Activated naive CD8-positive, alpha-beta T cell treated with anti-CD3 and anti-CD28 coated beads for 36 hours (primary cell): ENCODE measurements at places on chromosomes 6 and 20. TPM values are rescaled to one million over a fixed set of nuclear protein-coding genes. Genes with fewer than 3 reads are reported as not detected.

- DNase-seq, result no peak
Observed at GRCh38 chr20:35404614-35405259, 7.0 kb downstream of the UQCC1 start.

The LAMA4 gene
- total RNA-seq, result not detected

DNA sequence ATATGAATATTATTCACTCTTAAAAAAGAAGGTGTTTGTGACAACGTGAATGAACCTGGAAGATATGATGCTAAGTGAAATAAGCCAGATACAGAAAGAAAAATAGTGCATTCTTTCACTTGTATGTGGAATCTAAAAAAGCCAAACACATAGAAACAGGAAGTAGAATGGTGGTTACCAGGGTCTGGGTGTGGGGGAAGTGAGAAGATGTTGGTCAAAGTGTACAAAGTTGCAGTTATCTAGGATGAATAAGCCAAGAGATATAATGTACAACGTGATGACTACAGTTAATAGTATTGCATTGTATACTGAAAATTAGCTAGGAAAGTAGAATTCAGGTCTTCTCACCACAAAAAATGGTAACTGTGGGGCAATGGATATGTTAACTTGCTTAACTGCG is 151.1 kb upstream of the HCRTR2 start:
- DNase-seq, result no peak

DNA sequence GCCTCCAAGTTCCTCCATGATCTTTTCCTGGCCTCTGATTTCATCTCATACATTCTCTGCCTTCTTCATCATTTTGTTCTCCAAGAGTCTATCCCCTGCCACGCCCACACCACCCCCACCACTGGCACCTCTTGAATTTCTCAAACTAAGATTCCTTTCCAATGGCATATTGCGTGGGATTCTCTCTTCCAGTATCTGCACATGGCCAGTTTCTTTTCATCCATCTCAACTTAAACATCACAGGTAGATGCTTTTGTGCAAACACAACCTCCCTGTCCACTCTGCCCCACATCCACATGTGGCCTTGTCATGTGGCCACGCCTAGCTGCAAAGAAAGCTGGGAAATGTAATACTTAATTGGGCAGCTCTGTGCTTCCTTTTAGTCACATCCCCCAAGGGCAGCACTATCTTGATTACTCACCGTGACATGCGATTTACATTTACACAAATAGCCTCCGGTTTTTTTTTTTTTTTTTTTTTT is 33.4 kb upstream of the ZMYND8 start:
- no peak for DNase-seq

DNA sequence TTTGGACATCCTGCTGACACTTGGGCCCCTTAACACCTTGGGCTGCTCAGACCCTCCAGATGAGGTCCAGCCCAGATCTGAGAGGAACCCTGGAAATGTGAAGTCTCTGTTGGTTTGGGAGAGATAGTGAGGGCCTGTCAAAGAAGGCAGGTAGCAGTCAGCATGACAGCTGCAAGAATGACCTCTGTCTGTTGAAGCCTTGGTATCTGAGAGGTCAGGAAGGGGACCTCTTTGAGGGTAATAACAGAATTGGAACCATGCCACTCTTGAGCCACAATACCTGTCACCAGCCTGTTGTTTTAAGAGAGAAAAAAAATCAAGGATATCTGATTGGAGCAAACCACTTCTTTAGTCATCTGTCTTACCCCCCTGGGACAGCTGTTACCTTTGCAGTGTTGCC is 4.2 kb downstream of the SYS1 start:
- DNase-seq, result no peak

DNA sequence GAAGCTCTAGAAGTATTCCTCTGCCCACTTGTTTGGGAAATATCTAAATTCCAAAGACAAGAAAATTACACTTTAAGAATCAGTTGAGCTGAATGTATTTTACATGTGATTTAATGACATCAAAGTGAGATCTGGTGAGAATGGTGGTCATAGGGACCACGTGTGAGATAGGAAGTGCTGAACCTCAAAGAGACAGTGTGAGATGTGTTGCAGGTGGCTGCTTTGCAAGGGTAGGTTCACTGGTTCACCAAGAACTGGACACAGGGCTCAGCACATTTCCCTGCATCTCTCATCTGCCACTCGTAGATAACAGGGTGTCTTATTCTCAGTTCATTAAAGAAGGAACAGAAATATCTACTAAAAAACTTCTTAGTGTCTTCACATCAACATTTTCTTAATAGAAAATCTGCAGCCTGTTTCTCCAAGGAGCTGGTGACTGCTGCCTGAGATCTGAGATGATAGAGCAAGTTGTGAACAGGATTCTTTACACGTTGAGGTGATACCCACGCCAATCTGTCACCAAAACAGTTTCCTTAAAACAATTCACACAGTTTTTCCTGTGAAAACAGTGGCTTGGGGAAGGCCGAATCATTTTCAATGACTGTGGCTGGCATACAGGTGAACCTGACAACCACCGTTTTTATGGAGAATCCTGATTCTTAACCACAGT is 7.2 kb downstream of the CCR6 start:
- no peak for DNase-seq

- peak; percentile 78 for DNase-seq
Observed at GRCh38 chr20:49484180-49485140, 2.0 kb upstream of the KCNB1 start.

DNA sequence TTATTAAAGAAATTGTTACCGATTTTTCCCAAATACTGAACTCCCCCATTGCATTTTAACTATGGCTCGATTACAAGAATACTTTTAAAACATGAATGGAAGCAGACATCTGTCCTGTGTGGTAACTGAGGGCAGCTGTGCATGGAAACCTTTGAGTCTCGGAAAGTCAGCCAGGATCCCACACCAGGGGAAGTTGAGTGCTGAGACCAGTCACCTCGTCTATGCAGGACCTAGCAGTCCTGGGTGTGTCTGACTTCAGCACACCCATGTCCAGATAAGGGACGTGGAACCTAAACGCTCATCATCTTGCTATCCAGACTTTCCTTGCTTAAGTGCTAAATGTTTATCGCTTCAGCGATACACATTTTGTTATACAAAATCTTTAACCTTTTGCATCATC is 6.1 kb downstream of the RIN2 start:
- no peak for DNase-seq

GRCh38 chr6:21075986-21076385 is 517.6 kb upstream of the SOX4 start:
- no peak for DNase-seq

The GABBR1 gene
- 7.2 TPM for total RNA-seq

GRCh38 chr6:129195643-129196042 is 312.7 kb downstream of the LAMA2 start:
- DNase-seq, result no peak

GRCh38 chr6:129641344-129641743 is 68.6 kb downstream of the ARHGAP18 start:
- DNase-seq, result no peak

- no peak for DNase-seq
Observed at GRCh38 chr6:38233161-38233791, 406.5 kb downstream of the BTBD9 start.

DNA sequence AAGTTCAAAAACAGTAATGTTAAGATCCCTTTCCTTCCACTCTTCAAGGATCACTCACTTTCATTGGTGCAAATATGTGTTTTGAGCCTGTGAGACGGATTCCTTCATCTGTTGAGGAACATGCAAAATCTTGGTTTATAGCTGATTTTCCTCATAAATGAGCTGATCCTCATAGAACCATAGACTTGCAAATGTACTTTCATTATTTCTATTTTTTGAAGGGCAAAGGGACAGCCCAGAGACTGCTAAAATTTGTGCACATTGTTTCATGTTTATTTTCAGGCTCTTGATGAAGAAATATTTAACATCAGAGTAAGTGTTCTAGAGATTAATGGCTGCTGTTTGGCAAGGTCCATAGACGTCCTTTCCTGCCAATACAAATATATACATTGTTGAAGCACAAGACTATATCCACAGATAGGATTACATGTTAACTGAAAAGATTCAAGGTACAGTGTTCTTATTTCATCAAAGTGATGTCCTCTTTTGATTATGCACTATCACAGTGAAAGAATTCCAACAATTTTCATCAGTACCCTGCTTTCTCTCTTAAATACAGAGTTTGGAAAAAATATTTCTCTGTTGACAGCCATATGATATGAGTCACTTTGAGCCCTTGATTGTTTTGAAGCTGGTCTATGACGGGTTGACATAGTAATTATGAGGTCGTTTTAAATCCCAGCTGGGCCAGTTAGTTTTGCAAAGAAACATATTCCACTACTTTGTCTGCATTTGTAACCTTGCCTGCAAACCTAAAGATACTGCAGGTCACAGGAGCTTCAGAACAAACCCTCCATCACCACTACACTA is 95.7 kb downstream of the FILIP1 start:
- DNase-seq, result no peak

DNA sequence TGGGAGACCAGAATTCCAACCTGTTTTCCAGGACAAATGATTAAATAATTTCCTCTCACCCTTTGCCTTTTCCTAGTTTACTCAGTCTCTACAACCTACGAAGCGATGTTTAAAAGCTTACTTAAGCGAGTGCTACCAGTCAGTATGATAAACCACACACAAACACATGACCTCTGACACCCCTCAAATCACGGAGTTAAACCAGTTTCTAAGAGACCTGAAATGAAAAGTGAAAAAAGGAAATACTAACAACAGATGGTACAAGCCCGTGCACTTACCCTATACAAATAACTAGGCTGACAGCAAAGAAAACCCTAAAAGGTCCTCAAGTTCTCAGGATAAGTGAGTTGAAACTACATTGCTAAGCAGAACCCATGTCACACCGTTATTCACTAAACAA is 7.7 kb downstream of the TNFRSF21 start:
- no peak for DNase-seq

The BAG2 gene
- total RNA-seq, result 12.4 TPM

The CLDN20 gene
- not detected for total RNA-seq

The SLC35D3 gene
- not detected for total RNA-seq

The MPIG6B gene
- total RNA-seq, result 0.56 TPM

DNA sequence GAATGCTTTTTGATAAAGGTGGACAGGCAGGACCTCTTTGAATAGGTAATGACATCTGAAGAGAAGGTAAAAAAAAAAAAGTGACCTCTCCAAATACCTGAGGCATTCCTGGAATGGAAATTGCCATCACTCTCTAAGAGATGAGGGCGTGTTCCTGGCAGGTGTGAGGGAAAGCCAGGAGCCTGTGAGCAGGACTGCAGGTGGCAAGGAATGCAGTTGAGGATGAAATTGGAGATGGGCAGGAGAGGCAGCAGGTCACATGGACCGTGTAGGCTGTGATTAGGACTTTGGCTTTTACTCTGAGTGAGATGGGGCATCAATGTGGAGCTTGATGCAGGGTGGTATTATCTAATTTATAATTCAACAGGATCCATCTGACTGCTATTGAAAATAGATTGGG is 227.4 kb downstream of the LRFN2 start:
- no peak for DNase-seq

The SRMS gene
- total RNA-seq, result not detected

DNA sequence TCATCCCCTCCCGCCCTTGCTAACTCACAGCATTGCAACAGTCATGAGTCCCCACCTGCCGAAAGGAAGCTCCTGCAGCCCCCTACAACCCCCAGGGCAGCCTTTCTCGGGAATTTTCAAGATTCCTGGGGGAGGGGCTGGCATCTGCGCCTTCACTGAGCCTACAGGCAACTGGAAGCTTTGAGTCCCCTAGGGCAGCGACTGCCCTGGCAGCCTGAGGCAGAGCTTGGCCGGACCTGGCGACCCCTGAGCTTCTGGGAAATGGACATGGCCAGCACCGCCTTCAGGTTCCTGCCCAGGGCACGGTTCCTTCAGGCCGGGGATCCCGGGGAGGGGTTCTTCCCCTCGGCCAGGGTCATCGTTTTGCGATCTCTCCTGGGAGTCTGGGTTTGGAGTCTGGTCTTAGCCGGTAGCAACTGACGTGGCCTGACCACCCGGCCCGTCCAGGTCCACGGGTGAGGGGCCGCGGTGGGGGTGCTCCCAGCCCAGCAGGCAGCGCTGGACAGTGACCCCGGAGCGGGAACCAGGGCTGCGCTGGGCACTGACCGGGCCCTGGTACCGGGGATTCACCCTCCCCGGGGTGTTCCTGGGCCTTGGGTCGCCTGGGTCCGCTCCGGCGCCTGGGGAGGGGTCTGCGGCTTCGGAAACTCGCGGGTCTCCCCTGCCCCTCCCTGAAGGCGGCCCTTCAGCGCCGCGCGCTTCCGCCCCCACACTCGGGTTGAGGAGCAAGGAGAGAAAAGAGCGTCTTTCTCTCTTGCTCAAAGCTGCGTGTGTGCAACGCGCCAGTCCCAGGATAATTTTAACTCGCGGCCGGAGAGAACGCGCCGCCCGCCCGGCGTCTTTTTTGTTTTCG is 593 bp upstream of the COL9A3 start:
- no peak for DNase-seq

The JAG1 gene
- total RNA-seq, result 0.19 TPM

GRCh38 chr6:29791162-29791561 is 36.5 kb upstream of the HLA-G start:
- no peak for DNase-seq

GRCh38 chr20:38604873-38605303 is 3.3 kb downstream of the ARHGAP40 start:
- DNase-seq, result no peak

The TNFAIP3 gene
- total RNA-seq, result 222 TPM

GRCh38 chr6:17890309-17890708 is 97.1 kb downstream of the KIF13A start:
- no peak for DNase-seq

GRCh38 chr6:15744818-15745402 is 82.1 kb upstream of the DTNBP1 start:
- no peak for DNase-seq

The MRPS26 gene
- total RNA-seq, result 72.4 TPM

DNA sequence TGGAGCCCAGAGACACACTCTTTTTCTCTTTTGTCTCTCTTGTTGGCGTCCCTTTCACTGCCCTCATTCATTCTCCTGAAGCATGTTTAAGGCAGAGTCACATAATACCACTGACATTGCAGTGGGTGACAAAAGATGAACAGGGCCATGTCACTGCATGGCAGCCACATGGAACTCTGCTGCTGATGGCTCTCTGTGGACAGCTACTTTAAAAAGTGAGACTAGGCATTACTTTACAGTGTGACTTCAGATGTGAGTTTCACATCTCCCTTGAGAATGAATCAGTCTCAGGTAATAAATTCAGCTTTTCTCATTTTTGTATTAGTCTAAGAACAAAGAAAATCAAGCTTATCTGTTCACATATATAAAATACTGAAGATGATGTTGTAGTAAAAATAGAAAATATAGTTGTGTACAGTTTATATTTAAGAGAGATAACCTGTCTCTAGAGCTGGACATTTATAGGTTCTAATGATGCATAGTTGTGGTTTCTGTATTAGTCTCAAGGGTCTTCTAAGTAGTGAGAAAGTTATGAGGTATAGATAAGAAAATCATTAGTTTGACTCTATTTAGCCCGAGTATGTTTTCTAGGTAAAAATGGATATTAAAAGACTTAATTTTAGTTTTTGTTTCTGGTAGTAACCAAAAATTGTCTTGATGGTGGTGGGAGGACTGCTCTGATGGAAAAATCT is 6.1 kb downstream of the MRS2 start:
- DNase-seq, result no peak

The TFAP2B gene
- not detected for total RNA-seq

The PDYN gene
- not detected for total RNA-seq

DNA sequence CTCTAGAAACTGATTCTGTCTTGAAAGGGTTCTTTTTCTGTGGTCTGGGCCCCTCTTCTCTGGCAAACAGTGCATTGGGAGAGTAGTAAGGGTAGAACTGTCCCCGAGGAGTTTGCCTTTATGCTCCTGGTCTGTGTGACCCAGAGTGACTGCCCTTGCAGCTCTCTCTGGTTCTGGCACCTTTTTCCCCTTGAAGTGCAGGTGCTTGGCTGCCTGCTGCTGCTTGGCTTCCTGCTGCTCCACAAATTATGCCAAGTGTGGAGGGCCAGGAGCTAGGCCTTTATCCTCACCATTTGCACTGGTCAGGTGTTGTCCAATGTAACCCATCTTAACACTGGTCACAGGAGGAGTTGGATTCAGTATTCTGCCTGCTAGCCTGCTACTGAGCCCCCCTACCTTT is 11.2 kb downstream of the KIZ start:
- DNase-seq, result no peak
